GM12878 (cell line): ENCODE measurements at places on chromosomes 7 and 10.

DNA sequence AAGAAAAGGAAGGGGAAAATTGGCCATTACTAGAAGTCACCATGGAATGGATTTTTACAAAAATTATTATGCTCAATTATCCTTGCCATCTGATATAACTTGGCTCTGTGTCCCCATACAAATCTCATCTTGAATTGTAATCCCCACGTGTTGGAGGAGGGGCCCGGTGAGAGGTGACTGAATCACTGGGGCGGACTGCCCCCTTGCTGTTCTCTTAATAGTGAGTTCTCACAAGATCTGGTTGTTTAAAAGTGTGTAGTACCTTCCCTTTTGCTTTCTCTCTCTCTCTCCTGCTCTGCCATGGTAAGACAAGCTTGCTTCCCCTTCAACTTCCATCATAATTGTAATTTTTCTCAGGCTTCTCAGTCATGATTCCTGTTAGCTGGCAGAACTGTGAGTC is 1023.6 kb downstream of the XPNPEP1 start:
- DNase-seq: no peak

DNA sequence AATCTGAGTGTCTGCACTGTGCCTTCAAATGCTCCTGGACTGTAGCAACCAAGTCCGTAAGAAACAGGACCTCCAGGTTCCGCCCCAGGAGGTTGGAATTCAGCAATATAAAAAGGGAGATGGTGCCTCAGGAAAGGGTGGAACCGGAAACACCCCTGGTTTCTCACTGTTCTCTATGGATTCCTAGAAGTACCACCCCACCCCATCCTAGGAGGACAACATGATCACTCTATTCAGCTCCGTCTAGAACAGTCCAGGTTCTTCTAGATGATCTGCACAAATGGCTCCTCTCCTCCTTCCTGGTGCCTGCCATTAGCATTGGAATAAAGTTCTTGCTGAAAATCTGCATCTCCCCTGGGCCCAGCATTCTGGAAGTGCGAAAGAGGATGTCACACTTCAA is 7.6 kb upstream of the ZNF12 start:
- no peak for DNase-seq

DNA sequence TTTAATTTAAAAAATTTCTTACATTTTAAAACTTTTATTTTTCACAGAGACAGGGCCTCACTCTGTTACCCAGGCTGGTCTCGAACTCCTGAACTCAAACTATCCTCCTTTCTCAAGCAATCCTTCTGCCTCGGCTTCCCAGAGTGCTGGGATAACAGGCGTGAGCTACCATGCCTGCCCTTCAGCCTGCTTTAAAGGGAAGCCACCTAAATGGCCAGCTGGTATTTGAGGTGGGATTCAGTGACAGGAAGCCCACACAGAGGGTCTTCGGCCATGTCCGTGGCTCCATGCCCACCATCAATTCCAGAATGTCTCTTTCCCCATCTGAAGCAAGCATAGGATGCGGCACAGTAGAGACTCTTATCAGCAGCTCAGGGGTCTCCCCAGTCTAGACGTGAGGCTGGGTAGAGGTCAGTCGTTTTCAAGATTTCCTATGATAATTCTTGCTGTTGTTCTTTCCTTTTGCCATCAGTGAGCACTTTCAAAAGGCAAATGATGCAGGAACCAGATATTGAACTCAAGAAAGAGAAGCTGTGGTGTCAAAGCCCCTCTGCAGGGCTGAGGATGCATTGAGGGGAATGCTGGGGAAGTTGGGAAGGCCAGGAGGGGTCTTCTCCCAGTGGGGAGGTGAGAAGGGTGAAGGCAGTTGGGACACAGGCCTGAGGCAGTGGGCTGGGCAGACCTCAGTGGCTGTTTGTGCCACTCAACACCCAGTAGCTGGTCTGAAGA is 291.5 kb upstream of the IGFBP3 start:
- no peak for DNase-seq

DNA sequence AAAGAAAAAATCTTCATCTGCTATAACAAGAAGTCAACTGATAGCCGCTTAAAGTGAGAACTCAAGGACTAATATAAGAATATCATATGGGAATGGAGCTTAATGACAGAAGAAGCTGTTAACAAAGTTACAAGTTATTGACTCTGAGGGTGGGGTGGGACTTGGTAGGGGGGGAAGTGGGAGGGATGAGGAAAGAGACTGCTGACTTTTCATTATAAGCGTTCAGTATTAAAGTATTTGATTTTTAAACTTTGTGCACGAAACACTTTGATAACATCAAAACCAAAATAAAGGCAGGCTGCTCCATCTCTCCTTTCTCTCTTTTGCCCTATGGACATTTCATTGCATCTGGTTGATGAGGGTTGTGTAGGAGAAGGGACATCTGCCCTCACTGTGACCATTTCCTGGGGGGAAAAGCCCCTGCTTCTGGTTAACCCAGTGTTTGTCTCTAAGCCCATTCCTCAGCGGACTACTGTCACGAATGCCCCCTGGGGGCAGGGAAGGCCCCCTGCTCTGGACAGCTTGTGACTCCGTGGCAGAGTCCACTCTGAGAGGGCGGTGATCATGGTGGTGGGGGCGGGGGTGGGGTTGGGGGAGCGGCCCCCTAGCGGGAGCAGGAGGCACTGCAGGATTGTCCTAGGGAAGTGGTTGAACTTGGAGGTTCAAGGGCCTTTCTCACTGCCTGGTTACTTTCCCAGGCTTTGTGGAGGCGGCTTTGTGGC is 17.4 kb downstream of the SLC13A4 start:
- no peak for DNase-seq

DNA sequence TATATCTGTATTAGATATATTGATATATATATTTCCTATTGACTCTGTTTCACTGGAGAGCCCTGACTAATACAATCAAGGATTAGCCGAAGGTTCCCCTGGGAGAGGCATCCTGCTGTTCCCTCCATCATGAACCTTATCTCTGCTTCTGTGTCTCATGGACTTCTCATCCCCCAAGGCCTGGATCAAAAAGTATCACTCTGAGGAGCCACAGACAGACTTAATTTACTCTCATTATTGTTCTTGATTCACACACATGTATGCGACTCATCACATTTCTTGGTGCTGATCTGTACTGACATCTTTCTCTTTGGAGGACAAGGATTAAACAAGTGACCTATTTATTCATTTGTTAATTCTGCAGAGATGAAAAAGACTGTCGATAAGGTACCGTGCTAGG is 550.2 kb downstream of the KCNMA1 start:
- DNase-seq: no peak

GRCh38 chr7:137606061-137606674 is 240.6 kb downstream of the DGKI start:
- DNase-seq: no peak

- DNase-seq: peak; percentile 40
Observed at GRCh38 chr10:62992145-62992721, 140.9 kb upstream of the NRBF2 start.

DNA sequence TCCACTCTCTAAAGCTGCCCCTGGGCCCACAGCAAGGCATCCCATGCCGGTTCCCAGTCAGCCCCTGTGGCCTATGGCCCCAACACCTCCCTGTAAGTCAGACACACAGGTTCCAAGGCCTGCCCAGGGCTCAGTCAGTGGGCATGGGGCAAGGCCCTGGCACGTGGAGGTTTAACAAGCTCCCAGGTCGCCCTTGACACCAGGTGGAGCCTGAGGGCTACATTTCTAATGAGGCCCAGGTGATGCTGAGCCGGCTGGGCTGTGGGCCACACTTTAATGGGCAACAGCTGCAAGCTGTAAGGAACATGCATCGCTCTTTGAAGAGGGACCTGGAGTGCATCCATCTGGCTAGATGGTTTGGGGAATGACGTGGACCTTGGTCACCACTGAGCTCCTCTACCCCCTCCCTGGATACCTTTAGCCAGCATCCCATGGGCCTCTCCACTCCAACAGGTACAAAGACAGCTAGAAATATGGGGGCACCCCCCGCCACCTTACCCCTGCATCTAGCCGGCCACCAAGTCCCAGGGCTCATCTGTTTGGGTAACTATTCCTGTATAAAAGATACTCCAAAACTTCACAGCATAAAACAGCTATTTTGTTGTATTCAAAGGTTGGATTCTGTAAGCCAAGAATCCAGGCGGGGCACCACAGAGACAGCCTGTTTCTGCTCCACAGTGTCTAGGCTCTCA is 122.5 kb downstream of the OAT start:
- DNase-seq: no peak

GRCh38 chr7:81810476-81811155 is 40.8 kb upstream of the HGF start:
- no peak for DNase-seq

DNA sequence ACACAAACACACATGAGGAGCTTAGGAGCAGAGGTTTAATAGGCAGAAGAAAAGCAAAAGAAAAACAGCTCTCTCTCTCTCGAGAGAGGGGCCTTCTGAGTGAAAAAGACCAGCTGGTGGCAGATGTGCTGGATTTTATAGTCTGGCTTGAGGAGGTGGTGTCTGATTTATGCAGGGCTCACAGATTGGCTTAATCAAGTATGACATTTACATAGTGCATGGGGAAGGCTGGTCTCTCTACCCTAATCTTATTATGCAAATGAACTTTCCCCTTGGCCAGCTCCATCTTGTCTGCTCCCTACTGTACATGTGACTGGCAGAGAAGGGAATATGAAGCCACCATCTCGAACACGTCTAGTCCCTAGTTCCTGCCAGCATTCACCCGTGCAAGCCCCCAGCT is 219.5 kb upstream of the ZNF804B start:
- no peak for DNase-seq

GRCh38 chr10:114575417-114576131 is 82.5 kb downstream of the ABLIM1 start:
- DNase-seq: no peak

DNA sequence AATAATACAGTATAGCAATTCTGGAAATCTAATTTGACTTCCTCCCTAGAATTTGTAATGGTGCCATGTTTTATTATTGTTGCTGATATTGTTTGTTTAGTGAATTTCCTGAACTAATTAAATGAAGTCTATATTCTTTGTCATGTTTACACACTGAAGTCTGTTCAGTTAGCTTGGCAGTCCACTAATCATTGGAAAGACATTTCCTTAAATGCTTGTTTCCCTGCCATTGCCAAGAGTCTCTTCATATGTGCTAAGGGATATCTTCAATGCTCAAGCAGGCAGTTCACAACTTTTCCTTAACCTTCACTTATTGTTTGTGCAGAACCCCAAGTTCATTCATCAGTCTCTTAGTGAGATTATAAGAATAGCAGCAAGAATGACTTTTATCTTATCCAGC is 755.3 kb downstream of the INHBA start:
- no peak for DNase-seq

DNA sequence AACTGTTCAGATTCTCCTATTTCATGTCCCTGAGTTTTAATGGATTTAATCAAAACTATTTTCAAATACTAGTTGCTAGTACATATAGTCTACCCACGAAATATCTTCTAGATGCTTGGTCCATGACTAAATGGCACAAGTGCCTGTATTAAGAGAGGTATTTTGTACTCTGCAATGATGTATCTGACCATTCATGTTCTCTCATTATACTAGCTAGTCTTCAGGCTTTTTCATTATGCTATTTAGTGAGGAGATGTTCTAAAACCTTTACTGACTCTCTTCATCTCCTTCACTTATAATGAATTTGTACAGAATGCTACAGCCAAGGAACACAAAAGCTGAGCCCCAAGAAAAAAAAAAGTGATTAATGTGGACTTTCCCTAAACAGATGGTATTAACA is 222.5 kb downstream of the AHR start:
- DNase-seq: no peak

GRCh38 chr7:43723007-43723341 is 6.3 kb downstream of the COA1 start:
- no peak for DNase-seq

GRCh38 chr10:132120734-132121510 is 55.2 kb downstream of the JAKMIP3 start:
- no peak for DNase-seq

- DNase-seq: no peak
Observed at GRCh38 chr7:113856010-113856409, 62.8 kb downstream of the PPP1R3A start.

GRCh38 chr10:112314822-112315474 is 31.7 kb downstream of the TECTB start:
- no peak for DNase-seq

GRCh38 chr10:79072041-79072441 is 3.3 kb downstream of the ZMIZ1 start:
- no peak for DNase-seq

- peak; percentile 59 for DNase-seq
Observed at GRCh38 chr7:65980478-65981250, 1.3 kb downstream of the GUSB start.

- DNase-seq: no peak
Observed at GRCh38 chr7:157348548-157348947, 11.7 kb downstream of the DNAJB6 start.

- no peak for DNase-seq
Observed at GRCh38 chr10:42962902-42963231, 114.0 kb upstream of the RET start.

DNA sequence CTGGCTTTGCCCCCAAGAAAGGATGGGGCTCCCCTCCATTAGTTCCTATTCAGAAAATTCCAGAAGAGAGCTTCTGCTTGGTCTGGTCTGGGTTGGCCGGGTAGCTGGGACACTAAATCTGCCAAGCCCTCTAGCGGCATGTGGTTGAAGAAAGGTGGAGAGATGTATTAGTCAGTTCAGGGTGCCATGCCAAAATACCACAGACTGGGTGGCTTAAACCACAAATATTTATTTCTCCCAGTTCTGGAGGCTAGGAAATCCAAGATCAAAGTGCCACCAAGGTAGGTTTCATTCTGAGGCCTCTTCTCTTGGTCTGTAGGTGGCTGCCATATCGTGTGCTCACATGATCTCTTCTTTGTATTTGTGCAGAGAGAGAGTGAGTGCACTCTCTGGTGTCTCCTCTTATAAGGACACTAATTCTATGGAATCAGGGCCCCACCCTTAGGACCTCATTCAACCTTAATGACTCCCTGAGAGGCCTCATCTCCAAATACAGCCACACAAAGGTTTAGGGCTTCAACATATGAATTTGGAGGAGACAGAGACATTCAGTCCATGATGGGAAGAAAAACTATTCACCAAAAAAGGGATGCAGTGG is 38.7 kb upstream of the MTPAP start:
- no peak for DNase-seq

GRCh38 chr7:149865437-149865836 is 8.3 kb upstream of the ATP6V0E2 start:
- no peak for DNase-seq

DNA sequence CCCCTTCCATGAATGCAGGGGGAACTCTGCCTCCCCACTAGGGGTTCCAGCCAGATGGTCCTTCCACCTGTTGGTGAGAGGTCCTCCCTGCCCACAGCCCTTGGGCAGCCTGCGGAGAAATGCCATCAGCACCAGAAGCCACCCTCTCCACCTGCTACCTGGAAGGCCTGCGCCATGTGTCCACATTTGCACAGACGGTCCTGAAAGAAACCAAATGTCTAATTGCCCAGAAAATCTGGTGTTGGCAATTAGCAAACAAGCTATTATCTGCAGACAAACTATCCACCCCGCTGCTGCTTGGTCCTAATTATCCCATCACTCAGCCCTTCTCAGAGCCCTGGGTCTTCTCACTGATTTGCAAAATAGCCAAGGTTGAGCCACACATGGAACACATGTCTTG is 32.3 kb downstream of the HSPA12A start:
- DNase-seq: no peak

GRCh38 chr7:32611201-32612099 is 116.2 kb downstream of the AVL9 start:
- DNase-seq: no peak
